ENCODE measurements at places on chromosomes 2 and 18.

DNA sequence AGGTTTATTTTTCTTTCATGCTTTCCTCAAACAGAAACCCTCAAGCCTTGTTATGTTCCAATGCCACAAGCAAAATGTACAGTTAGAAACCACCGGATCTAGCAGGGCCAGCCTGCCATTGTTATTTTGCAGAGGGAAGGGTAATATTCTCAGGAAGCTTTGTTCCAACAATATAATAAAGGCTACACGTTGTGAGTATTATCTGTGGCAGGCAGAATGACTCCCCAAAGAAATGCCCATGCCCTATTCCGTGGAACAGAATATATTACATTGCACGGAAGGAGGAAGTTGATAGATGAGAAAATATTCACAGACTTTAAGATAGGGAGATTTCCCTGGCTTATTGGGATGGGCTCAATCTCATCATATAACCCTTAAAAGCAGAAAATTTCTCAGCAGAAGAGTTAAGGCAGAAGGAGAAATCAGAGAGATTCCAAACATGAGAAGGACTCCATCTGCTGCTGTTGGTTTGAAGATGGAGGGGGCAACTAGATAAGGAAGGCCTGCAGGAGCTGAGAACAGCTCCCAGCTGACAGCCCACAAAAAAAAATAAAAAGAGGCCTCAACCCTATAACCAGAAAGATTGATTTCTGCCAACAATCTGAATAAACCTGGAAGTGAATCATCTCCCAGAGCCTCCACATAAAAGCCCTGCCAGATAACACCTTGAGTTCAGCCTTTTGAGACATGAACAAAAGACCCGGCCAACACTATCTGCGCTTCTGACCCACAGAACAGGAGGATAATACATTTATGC, 466.6 kb downstream of the LPIN1 start:
- no peak for DNase-seq

DNA sequence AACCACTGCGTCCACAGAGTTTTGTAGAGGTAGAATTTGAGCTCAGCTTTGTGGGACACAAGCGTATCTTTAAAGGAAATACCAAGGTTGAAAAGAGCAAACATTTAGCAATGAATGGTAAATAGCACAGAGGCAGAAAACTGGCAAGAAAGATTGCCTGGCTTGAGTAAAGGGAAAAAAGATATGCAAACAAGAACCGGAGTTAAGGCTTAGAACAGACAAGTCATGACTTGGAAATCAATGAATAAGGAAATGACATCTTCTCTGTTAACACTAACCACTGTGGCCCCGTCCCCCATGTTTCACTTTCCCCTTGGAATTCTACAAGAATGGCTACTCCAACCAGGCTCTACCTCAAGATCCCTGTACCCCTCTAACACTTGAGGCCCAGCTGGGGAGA, 3.8 kb downstream of the STAM2 start:
- DNase-seq: no peak

DNA sequence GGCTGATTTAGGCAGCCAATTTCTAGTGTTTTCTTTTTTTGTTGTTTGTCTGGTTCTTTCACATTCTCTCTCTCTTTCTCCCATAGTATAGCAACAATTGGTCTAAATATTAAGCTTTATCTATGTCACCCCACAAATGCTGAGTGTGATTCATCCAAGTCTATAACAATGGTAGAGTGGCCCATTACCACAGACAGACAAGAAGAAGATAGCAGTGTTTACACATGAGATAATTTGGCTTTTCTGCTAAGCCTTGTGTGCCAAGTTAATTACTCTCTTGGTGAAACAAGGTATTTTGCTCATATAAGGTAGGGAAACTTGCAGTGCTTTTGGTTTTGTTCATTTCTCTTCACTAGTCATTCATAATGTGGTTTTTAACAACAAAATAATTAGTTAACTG, 166.5 kb downstream of the SLC8A1 start:
- no peak for DNase-seq

GRCh38 chr2:196537311-196537710, 102.2 kb upstream of the CCDC150 start:
- no peak for DNase-seq

DNA sequence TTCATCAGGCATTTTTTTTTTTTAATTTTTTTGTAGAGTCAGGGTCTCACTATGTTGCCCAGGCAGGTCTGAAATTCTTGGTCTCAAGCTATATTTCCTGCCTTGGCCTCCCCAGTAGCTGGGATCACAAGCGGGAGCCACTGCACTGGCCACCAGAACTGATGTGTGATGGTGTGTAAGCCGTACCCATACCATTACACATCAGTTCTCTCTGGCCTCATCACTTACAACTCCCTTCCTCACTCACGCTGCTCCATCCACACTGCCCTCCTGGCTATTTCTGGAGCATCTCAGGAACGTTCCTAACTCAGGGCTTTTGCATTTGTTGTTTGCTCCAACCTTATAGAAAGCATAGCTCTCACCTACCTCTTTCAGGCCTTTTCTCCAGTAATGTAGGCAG, 834.5 kb upstream of the ID2 start:
- DNase-seq: no peak

GRCh38 chr2:85137156-85137555, 4.0 kb downstream of the TCF7L1 start:
- DNase-seq: no peak

DNA sequence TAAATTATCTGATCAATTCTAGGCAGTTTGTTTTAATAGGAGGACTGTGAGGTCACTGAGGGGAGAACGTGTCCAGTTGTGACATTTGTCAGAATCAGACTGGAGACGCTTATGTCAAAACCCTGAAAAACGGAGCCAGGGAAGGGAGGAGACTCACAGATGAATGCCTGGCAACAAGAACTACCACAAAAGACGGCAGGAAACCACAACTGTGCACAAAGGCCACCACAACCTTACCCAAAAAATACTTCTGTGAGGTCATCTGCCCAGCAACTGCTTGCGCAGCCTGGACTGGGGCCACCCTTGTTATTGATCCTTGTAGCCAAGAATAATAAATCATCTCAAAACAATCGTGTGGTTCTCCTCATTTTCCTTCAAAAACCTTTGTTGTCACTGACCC, 173.0 kb upstream of the ALKAL2 start:
- DNase-seq: no peak

GRCh38 chr2:118535171-118535817, 312.2 kb downstream of the EN1 start:
- DNase-seq: no peak

- DNase-seq: no peak
These were observed 581 bp downstream of the CAPN14 start for GRCh38 chr2:31216734-31217133.

DNA sequence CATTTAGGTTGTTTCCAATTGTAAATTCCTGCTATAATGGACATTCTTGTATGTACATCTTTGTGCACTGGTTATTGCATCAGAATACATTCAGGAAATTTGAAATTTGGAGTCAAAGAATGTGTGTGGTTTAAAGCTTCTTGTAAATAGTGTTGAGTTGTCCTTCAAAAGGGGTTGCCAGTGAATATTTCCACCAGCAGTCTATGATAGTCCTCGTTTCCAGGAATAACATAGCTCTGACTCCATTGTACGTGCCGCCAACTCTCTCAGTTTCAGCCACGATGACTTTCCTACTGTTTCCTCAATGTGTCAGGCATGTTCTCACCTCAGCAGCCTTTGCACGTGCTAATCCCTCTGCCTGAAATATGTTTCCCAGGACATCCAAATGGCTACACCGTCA, 10.9 kb upstream of the HS6ST1 start:
- no peak for DNase-seq

GRCh38 chr2:88950010-88950409, 258.5 kb downstream of the RPIA start:
- peak; percentile 46 for DNase-seq

DNA sequence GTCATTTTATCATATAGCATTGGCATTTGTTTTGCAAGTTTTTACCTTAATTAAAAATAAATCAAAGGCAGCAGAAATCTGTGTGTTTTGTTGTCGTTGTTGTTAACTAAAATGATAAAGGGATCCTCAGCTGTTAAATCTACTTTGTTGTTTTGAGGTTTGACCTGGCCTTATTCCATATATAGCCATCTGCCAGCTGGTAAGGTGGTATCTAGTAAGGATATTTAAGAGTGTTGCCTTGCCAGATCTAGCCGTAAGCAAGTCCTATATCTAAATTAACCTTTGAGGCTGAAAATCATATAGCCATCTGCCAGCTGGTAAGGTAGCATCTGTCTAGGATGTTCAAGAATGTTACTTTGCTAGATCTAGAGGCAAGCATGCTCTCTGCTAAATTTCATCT, 56.6 kb downstream of the BMPR2 start:
- DNase-seq: no peak

GRCh38 chr2:169366066-169366465, 3.7 kb upstream of the LRP2 start:
- DNase-seq: peak; percentile 13

- DNase-seq: peak; percentile 2
These were observed 392.4 kb downstream of the ALK start for GRCh38 chr2:29528891-29529520.

DNA sequence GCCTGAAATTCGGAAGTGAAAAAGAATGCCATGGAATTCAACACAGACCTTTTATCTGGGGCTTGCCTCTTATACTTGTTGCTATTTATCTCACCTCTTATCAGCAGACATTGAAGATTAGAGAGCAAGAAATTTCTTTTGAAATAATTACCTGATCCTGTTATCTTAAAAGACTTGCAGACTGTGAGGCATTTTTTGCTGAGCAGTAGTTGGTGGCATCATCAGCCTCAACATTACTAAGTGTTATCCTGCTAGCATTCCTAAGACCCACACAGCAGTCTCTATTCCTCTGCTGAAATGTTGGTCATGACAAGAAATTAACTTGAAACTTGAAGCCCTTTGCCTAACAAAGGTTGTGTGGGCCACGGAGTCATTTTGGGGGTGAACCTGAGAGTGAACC, 186.5 kb downstream of the TRIB2 start:
- no peak for DNase-seq

DNA sequence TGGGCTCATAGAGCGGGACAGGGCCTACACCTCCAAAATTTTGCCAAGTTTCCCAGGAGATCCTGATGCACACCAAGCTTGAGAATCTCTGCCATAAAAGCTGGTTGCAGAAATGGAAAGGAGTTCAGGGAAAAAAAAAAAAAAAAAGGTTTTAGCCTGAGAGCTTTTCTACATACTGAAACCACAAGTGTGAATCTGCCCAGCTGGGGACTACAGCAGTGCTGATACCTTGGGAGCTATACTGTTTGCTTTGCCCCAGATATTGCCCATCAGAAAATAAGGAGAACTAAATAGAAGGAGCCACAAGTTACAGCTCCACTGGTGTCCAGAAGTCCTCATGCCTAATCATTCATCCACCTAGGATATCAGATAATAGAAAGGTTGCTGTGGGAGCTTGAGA, 38.4 kb upstream of the NCKAP5 start:
- DNase-seq: no peak

DNA sequence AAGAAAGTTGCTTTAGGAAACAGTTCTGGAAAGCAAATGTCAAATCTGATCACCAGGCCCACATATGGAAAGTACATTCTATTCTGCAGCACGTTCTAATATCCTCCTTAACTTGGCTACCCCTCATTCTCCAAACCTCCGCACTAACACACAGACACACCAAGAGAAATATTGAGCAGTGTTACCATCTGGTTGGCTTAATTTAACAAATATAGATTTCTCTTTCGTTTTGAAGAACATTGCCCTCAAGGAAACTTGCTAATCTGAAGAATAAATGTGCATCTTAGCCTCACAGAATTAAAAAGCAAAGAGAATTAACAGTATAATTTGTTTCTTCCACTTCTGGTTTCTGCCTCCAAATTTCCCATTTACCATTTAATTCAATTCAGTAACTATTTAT, 72.8 kb upstream of the TTC39C start:
- DNase-seq: no peak

- peak; percentile 56 for DNase-seq
These were observed 308.2 kb downstream of the EN1 start for GRCh38 chr2:118539290-118539689.

DNA sequence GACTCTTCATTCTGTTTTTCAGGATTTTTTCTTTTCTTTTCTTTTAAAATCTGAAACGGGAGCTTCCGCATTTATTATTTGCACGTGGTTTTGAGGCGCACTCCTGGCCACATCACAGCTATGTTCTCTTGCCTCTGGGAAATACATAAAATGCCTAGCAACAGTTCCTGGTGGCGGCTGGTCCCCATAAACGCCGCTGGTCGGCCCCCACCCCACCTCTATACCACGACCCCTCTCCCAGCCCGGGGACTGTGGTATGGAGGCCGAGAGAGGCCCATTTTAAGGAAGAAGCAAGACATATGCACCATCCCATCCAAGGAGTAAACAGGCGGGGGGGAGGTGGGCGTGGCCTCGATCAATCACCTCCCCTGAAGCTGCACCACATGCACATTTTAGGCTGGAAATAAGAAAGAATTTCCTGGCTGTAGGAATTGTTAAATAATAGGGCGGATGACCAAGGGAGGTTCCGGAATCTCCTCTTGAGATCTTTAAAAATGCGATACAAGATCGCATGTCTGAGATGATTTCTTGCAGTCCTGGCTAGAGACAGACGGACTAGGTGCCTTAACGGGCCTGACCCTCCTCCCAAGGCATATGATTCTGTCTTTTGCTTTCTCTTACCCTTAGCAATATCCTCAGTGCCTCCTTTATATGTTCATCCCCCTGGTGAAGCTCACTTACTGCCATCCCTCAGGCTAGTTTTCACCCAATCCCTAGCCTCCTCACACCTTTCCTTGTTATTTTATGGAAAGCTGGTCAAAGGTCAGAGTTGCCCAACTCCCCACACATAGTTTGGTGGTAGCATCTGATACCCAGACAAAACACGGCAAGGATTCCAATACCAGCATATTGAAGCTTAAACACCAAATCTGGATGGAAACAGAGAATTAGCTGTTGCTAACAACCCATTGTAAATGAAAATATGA, 82.4 kb downstream of the BCL2 start:
- DNase-seq: no peak

- no peak for DNase-seq
These were observed 147.1 kb downstream of the PIEZO2 start for GRCh38 chr18:11002277-11002676.

- DNase-seq: no peak
These were observed 341.4 kb downstream of the TNS1 start for GRCh38 chr2:217661378-217661777.

DNA sequence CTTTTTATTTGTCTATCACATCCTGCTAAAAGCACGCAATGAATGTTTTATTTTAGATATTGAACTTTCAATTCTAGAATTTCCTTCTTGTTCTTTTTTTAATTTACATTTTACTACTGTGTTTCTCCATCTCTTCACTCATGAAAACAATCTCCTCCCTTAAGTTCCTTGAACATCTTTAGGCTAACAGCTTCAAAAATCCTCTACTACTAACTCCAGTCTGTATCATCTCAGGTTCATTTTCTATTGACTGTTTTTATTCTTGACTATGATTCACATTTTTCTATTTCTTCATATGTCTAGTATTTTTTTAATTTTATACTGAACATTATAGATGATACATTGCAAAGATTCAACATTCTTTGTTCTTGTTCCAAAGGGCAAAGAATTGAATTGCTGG, 79.2 kb upstream of the NCK2 start:
- no peak for DNase-seq

- DNase-seq: no peak
These were observed 139.9 kb upstream of the ZEB2 start for GRCh38 chr2:144659731-144660275.

Measured in DMS53 (cell line).